NCI-H1092 (cell line): ENCODE measurements at places on chromosomes 7 and 10.

DNA sequence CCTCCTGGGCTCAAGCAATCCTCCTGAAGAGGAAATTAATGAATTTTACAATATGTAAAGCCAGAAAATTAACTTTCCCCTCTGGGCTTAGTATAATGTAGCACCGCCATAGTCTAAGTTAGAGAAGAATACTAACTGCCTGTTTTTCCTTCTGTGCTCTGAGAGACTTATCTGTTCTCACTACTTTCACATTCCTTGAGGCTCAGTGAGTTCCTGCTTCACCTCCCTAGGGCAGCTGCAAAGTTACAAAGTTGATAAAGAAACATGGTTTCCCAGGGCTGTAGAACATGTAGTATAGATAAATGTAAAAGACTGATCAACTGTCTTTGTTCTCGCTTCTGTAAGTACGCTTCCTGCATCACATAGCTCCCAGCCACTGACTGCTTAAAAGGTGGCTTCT lies 16.0 kb upstream of the OLAH start:
- DNase-seq = no peak

GRCh38 chr7:52154382-52154781 lies 837.8 kb upstream of the COBL start:
- DNase-seq = no peak

- no peak for DNase-seq
Measured at GRCh38 chr7:3029138-3029537, 14.5 kb downstream of the CARD11 start.

DNA sequence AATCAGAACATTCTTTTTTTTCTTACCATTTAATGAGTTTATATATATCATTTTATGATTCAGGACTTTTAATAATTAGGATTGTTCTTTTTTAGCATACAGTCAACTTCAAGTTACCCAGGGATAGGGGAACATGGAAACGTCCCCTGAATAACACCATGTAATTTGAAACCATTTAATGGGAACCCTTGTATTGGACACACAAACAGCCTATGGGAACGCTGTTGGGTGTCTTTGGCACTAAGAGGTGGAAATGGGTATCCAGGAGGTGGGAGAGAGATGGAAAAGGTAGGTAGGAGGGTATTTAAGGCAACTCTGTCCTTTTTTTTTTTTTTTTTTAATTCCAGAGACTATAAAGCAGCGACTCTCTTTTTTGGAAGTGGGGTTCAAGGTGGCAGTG lies 2.6 kb downstream of the LUC7L2 start:
- DNase-seq = no peak

DNA sequence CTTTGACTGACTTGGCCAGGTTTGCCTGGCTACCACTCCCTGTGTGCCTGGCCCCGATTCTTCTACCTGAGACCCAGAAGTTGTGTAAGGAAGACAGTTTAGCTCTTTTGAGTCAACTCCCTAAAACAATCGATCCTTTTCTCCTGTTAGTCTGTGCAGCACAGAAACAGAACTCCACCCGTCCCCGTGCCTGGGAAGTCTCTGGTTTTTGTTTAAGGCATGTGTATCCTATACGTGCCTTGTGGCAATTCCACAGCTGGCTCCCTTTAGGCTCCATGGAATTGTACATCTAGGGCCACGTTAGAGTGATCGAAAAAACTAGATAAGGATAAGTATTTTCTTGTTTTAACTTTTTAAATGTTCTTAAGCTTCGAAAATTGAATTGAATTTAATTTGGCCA lies 131.6 kb downstream of the BICC1 start:
- no peak for DNase-seq

DNA sequence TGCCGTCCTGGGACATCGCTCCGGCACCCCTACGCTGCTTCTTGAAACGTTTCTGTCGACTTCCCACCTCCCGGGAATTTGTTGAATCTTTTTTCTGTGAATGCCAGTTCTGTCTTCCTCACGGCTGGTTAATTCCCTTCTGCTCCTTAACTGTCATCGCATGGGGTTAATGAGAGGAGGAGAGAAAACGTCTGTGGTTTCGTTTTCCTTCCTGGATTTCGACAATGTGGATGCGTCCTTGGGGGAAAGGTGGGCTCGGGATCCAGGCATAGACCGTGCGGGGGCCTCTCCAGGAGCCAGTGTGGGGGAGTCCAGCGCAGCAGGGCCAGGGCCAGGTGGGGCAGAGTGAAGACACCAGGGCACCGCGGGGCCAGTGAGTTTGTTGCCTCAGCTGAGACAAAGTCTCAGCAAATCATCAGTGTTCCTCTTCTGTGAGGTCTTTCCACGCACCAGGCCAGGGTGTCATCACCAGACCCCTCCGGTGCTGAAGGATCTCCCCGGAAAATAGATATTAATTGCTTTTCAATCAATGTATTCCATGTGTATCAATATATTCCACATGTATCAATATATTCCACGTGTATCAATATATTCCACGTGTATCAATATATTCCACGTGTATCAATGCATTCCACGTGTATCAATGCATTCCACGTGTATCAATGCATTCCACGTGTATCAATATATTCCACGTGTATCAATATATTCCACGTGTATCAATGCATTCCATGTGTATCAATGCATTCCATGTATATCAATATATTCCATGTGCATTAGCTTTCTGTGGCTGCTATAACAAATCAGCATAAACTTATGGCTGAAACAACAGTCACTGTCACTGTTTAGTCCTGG lies 33.7 kb upstream of the CFAP46 start:
- DNase-seq = no peak

DNA sequence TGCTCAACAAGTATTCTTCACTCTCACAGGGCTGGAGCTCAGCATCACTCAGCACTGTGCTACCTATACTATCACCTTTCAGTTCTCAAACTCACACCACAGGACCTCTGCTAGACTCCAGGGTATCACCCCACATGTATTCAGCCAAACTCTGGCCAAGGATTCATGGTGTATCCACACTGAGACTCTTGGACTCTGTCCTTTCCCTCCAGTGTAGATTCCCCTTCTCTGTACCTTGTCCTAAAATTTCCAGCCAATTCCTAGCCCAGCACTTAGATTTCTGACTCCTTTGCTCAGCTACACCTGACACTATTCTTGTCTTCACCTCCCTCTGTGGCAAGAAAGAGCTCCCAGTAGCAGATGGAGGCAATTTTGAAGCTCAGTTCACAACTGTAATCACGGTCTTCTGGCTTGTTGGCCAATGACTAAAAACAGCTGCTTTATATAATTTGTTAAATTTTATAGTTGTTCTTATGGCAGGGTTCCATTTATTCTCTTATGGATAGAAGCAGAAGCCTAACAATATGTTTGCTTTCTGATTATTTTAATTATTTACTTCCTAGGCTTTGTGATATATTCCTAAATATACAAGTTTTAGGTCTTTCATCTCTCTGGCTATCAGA lies 258.8 kb downstream of the THSD7A start:
- DNase-seq = no peak

DNA sequence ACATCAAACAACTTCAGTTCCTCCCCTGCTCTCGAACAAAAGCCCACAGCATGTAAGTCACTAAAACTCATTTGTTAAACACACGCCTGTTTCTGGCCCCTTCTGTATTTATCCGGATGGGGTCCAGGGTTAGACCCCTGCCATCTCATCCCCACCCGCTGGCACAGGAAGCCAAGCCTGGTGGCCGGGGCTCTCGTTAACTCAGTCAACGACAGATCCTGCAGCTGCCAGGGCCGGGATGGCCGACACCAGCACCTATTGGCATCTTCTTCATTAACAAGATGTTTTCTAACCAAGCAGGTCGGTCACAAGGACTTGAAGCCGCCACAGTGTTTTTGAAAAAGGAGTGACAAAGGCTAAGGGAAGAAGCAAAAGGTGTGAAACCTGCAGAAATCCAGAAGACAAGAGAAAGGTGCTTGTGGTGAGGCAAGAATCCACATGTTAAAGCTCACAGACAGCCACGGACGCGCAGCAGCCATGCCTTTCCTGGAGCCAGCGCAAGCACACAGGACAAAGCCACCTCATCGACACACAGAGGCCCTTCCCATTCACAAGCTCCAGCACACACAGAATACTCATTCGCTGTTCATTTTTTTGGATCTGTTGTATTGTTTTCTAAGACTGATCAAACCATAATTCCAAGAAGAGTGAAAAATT lies 202.7 kb downstream of the DIP2C start:
- DNase-seq = no peak

- DNase-seq = no peak
Measured at GRCh38 chr7:990352-990932, 7.5 kb downstream of the CYP2W1 start.

- no peak for DNase-seq
Measured at GRCh38 chr10:29977171-29977570, 82.2 kb downstream of the JCAD start.

DNA sequence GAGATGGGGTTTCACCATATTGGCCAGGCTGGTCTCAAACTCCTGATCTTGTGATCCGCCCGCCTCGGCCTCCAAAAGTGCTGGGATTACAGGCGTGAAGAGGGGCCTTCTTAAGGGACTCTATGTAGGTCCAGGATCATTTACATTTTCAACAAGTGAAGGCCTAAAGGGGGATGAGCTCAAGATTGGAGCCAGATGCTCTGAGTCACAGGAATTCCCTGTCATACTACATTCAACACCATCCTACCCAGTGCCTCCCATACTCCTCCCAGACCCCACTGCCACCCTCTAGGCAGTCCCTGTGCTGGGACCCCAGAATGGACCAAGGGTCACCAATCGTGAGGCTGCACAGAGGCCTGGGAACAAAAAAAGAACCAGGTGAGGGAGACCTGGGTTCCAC lies 29.9 kb downstream of the CYTH3 start:
- no peak for DNase-seq

DNA sequence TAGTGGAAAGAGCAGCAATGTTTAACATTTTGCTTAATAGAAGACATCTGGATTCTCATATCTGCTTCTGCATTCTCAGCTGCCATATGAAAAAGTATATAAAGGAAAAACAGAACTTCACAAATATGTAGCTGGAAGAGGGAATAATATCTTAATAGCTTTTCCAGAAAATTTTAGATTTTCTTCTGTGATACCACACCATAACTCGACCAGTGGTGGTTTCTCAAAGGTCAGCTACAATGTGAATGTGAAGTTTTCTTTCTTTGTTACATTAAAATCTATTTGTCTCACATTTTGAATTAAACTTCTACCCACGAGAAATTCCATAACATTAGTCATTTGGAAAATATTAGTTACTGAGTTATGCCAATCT lies 339.8 kb downstream of the PARD3 start:
- DNase-seq = no peak

DNA sequence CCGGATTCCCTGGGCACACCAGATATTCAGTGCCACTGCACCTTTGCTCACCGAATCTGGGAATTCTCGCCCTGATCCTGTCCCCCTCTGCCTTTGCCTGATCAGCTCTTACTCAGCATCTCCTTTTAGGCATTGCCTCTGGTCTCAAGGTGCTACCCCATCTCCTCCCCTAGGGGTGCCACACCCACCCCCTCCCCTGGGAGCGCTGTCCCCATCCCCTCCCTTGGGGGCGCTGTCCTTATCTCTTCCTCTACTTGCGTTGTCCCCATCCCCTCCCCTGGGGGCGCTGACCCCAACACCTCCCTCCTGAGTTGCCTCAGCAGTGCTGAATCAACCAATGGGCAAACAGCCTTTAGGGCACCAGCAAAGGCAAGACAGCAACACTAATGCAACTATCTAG lies 686.9 kb upstream of the FOXK1 start:
- DNase-seq = no peak
